ENCODE measurements at places on chromosomes 2 and 18.

GRCh38 chr2:151841047-151841424, 12.8 kb upstream of the ARL5A start:
- DNase-seq = no peak

- no peak for DNase-seq
Observed at GRCh38 chr2:43387092-43388062, 161.0 kb upstream of the ZFP36L2 start.

- no peak for DNase-seq
Observed at GRCh38 chr18:8699948-8700347, 5.4 kb upstream of the MTCL1 start.

GRCh38 chr2:217890445-217890844, 112.3 kb downstream of the TNS1 start:
- no peak for DNase-seq

GRCh38 chr2:235514627-235515363, 21.0 kb downstream of the AGAP1 start:
- no peak for DNase-seq

All from NCI-H187 (cell line).